CD8-positive, alpha-beta memory T cell (primary cell): ENCODE measurements at places on chromosomes 7 and 10.
A peak's percentile ranks its signal among the peaks of the same experiment; 100 is the strongest.

DNA sequence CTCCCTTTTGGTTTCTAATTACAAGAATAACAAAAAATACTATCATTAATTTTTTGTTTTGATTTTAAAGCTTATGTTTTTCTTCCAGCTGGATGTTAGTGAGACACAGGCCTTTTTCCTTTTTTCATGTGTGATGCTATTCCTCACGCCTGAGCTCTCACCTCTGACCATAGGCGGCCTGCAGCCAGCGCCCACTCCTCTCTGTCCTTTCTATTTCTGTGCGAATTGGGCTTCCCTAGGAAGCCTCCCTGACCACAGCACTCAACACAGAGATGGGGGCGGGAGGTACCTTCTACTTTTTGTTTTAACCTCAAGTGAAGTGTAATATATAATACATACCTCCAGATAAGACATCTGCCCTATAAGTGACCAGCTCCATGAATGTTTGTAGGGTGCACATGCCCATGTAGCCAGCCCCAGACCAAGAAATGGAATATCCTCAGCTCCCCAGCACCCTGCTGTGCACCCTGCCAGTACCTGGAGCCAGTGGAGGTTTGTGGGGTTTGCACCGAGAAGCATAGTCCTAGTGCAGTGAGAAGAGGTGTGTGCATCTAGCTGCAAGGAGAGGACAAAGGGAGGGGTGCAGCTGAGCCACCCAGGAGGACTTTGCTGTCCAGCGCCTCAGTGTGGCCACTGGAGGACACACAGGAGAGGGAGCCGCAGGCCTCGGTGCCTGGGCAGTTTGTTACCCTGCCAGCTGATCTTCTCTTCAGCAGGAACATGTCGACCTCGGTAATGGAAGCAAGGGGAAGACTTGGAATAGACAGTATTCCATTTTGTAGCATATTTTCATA is 38.5 kb downstream of the BNIP3 start:
- no peak overlapping the region for H3K27ac ChIP-seq
- no peak for DNase-seq
- H3K4me1 ChIP-seq: no peaks in the 10 kb centered on the region
- no peak overlapping the region for H3K4me3 ChIP-seq

GRCh38 chr10:62068464-62068863 is 167.0 kb downstream of the ARID5B start:
- H3K27me3 ChIP-seq: no peaks in the 10 kb centered on the region
- no peak overlapping the region for H3K27ac ChIP-seq
- no peak for DNase-seq
- H3K4me1 ChIP-seq: peaks cover 13% of the 10 kb centered on the region

DNA sequence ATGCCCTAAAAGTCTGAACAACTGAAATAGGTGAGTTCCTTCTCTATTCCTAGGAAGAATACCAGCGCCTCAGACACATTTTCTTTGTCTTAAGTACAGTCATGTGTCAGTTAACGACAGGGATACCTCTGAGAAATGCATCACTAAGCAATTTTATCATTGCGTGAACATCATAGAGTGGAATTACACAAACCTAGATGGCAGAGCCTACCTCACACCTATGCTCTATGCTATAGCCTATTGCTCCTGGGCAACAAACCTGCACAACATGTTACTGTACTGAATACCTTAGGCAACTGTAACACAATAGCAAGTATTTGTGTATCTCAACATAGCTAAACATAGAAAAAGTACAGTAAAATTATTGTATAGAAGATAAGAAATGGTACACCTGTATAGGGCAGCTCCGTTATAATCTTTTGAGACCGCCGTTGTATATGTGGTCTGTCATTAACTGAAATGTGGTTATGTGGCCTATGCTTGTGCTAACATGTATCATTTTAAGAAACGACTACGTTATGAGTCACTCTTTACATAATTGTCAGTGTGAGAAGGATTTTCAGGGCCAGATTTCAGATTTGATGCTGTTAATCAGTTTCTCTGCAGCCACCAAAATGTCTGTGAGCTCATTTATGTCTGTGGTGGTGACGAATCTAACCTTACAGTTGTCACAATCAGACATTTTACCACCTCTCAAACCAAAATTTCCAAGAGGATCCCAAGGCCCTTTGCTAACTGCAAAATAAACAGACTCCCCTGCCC is 66.1 kb upstream of the STK17A start:
- no peak overlapping the region for H3K27ac ChIP-seq
- no peak for DNase-seq
- H3K36me3 ChIP-seq: no peaks in the 10 kb centered on the region

DNA sequence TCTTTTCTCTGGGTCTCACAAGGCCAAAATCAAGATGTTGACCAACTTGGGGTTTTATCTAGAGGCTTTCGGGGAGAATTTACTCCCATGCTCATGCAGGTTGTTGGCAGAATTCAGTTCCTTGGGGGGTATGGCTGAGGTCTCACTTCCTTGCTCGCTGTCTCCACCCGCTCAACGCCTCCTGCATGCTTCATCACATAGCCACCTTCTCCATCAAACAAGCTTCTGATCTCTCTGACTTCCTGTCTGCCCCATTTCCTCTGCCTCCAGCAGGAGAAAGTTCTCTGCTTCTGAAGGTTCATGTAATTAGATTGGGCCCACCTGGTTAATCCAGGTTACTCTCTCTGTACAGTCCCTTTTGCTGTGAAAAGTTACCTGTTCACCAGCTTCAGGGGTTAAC is 179.1 kb upstream of the FZD1 start:
- peaks cover 26% of the 10 kb centered on the region for H3K4me1 ChIP-seq
- H3K27ac ChIP-seq: no peak overlapping the region
- H3K36me3 ChIP-seq: no peaks in the 10 kb centered on the region
- DNase-seq: no peak
- H3K27me3 ChIP-seq: no peaks in the 10 kb centered on the region
- H3K4me3 ChIP-seq: no peak overlapping the region

DNA sequence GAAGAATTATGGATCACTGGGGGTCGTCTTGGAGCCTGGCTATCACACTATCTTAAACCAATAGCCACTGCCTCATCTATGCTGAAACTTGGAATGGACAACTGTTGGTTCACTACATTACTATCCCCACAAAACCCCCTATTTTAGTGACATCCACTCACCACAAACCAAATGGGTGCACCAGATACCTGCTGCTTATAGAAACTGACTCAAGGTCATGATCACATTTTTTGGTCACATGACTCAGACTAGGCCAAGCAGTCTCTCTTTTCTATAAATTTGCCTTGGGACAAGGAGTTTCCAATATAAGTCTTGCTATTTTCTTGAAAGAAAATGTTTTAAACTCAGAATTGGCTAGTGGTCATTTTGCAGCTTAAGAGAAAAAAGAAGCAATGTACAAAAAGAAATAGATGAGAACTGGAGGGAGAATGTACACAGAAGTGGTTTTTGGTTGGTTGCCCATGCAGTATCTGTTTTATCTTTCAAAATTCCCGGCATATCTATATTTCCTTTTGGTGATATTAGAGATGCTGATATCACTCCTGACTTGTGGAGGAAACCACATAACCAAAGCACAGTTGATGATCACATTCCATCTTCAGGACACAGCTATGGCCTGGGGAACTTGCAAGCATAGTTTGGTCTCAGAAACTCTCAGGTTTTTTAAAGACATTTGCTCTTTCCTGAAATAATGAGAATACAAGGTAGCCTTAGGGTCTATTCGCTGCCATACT is 85.2 kb upstream of the CACNA2D1 start:
- no peak for DNase-seq
- no peaks in the 10 kb centered on the region for H3K36me3 ChIP-seq
- H3K4me1 ChIP-seq: no peaks in the 10 kb centered on the region
- H3K4me3 ChIP-seq: no peak overlapping the region
- no peaks in the 10 kb centered on the region for H3K27me3 ChIP-seq

- no peak overlapping the region for H3K27ac ChIP-seq
- H3K36me3 ChIP-seq: peaks cover 8% of the 10 kb centered on the region
- H3K27me3 ChIP-seq: no peaks in the 10 kb centered on the region
Observed at GRCh38 chr10:48414778-48415177, 108.3 kb downstream of the MAPK8 start.

DNA sequence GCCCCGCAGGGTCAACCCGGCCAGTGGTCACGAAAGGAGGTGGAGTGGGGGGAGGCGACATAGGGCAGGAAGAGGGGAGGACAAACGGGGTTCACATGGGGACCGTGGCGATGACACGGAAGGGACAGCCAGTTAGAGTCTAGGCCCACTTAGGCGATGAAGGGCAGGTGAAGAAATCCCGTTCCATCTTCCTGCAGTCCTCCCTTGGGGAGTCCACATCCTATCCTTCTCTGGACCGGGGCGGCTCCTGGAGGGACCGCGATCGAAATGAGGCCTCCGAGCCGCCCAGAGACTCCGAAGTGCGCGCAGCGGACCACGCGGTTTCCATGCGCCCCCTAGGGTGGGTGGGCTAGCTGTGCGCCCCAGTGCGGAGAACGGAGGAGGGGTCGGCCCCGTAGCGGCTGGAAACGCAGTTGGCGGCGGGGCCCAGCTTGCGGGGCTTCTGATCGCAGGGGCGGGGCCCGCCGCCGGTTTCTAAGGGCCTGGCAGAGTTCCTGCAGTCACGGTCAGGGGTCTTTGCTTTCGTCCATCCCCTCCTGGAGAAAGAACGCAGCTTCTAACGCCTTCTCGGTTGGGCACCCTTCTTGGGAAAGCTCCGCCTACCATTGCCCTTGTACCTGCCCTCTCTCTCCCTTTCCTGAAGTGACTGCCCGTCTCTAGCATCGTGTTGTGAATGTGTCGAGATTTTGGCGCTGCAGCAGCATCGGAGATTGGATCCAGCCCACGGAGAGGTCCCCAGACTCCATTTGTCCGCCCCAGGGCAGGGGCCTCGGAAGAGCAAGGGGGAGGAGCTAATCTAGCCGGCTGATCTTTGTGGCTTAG is 17.9 kb upstream of the TMEM225B start:
- no peaks in the 10 kb centered on the region for H3K27me3 ChIP-seq
- H3K36me3 ChIP-seq: no peaks in the 10 kb centered on the region
- H3K27ac ChIP-seq: no peak overlapping the region
- H3K4me1 ChIP-seq: peaks cover 11% of the 10 kb centered on the region
- peak; percentile 48 for DNase-seq
- H3K4me3 ChIP-seq: peak overlapping the region; percentile 81

- peaks cover 30% of the 10 kb centered on the region for H3K4me1 ChIP-seq
- no peak overlapping the region for H3K27ac ChIP-seq
- no peak for DNase-seq
- no peaks in the 10 kb centered on the region for H3K27me3 ChIP-seq
Observed at GRCh38 chr10:70328967-70329366, 45.2 kb upstream of the NPFFR1 start.

DNA sequence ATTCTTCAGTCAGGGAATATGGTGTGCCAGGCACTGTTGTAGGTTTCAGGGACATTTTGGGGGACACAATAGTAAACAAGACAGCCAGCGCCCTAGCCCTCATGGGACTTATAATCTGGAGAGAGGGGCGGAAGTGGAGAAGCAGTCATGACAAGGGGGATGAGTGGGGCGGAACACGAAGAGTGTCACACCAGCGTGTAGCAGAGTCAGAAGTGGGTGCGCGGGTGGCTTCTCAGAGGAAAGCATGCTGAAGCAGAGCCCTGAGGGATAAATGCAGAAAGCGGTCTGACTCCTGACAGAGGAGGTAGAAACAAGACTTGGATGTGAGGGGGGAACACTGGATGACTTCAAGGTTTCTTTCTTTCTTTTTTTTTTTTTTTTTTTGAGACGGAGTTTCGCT is 160.3 kb upstream of the LYZL2 start:
- DNase-seq: no peak
- peaks cover 30% of the 10 kb centered on the region for H3K4me1 ChIP-seq
- no peak overlapping the region for H3K4me3 ChIP-seq
- H3K27me3 ChIP-seq: no peaks in the 10 kb centered on the region
- no peaks in the 10 kb centered on the region for H3K36me3 ChIP-seq
- H3K27ac ChIP-seq: no peak overlapping the region

GRCh38 chr7:89549768-89550167 is 604.5 kb upstream of the STEAP1 start:
- no peaks in the 10 kb centered on the region for H3K4me1 ChIP-seq
- no peak overlapping the region for H3K27ac ChIP-seq
- no peaks in the 10 kb centered on the region for H3K36me3 ChIP-seq

DNA sequence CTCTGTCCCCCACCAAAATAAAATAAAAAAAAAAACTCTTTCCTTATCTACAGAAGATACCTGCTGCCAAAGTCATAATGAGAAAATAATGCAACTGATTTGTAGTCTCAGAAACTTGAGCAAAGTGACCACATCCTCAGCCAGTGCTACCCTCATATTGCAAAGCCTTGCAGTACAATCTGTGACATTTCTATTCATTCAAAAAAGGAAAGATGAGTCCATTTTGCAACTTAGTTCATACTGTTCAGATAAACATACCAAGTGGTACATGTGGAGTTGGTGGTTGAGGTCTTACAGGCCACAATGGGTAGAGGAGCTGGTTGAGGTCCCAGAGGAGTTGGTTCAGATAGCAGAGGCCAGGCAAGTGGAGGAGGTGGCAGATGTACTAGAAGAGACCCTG is 6.5 kb upstream of the EIF5AL1 start:
- no peaks in the 10 kb centered on the region for H3K36me3 ChIP-seq
- no peak overlapping the region for H3K4me3 ChIP-seq
- no peak overlapping the region for H3K27ac ChIP-seq
- H3K4me1 ChIP-seq: no peaks in the 10 kb centered on the region
- H3K27me3 ChIP-seq: no peaks in the 10 kb centered on the region

DNA sequence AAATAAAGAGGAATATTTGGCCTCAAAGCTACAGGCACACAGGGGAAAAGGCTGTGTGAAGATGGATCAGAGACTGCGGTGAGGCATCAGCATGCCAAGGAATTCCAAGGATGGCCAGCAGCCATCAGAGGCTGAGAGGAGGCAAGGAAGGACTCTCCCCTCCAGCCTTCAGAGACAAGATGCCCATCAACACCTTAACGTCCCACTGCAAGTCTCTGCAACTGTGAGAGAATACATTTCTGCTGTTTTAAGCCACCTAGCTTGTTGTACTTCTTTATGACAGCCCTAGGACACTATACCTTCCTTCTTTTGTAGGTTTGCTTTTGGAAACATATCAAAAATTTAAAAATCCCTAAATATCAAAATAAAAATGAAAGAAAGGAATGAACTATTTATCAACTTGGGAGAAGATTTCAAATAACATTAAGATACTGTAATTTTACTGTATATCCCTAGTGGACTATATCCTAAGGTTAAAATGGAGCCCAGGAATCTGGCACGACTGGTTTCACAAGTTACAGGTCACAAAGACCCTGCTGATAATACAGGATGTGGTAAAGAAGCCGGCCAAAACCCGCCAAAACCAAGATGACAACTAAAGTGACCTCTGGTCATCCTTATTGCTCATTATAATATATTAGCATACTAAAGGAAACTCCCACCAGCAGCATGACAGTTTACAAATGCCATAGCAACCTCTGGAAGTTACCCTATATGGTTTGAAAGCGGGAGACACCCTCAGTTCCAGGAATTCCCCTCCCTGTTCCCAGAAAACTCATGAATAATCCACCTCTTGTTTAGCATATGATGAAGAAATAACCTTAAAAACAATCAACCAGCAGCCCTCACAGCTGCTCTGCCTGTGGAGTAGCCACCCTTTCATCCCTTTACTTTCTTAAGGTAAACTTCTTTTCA is 185.2 kb downstream of the AVL9 start:
- H3K36me3 ChIP-seq: no peaks in the 10 kb centered on the region
- H3K4me1 ChIP-seq: no peaks in the 10 kb centered on the region
- DNase-seq: no peak
